ENCODE measurements at places on chromosomes 4 and X.

DNA sequence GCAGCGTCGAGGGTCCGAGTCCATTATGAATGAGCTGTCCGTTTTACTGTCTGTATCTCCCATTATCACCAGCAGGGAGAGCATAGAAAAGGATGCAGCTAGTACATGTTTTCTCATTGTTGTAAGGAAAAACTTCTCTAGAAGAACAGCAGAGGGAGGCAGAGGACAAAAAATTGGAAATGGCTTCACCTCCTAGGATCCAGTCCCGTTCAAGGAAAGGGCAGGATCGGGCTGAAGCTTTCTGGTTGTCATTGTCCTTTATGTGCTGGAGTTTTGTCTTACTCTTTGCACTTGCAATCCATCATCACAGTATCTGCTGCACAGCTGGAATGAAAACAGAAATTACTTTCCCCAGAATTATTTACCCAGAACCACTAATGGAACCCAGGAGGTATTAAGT, 14.7 kb downstream of the NDP start:
- DNase-seq: no peak

DNA sequence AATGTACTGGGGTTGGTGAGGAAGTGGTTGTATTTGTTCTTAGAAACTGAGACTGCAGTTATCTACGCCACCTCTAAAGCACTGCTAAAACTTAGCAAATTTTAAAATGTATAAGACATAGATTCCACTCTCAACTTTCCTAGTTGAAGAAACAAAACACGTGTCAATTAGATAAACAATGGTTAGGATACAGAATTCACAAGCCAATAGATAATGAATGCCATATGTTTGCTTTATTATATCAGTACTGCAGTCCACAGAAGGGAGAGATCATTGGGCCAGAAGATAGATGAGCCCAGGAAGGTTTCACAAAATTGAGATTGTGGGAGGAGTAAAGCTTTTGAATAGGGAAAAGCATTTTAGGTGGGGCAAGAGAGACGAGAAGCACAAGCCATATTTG, 14.3 kb downstream of the TMEM33 start:
- DNase-seq: no peak

GRCh38 chrX:24954732-24955131, 61.0 kb downstream of the ARX start:
- no peak for DNase-seq

GRCh38 chrX:154784149-154784995, 20.9 kb downstream of the MPP1 start:
- no peak for DNase-seq

- no peak for DNase-seq
Measured at GRCh38 chrX:22424919-22425318, 152.2 kb downstream of the CBLL2 start.

- DNase-seq: no peak
Measured at GRCh38 chr4:132587626-132588025, 561.5 kb upstream of the PCDH10 start.

- no peak for DNase-seq
Measured at GRCh38 chrX:9882669-9883446, 84.3 kb upstream of the CLDN34 start.

- no peak for DNase-seq
Measured at GRCh38 chrX:107485013-107485412, 35.6 kb downstream of the FRMPD3 start.

- DNase-seq: no peak
Measured at GRCh38 chr4:164212134-164212533, 541.8 kb upstream of the SMIM31 start.

- no peak for DNase-seq
Measured at GRCh38 chrX:46712764-46713163, 46.2 kb downstream of the SLC9A7 start.

GRCh38 chr4:98996056-98996764, 689 bp downstream of the METAP1 start:
- DNase-seq: peak; percentile 25

- no peak for DNase-seq
Measured at GRCh38 chr4:152810715-152811287, 31.0 kb downstream of the ARFIP1 start.

DNA sequence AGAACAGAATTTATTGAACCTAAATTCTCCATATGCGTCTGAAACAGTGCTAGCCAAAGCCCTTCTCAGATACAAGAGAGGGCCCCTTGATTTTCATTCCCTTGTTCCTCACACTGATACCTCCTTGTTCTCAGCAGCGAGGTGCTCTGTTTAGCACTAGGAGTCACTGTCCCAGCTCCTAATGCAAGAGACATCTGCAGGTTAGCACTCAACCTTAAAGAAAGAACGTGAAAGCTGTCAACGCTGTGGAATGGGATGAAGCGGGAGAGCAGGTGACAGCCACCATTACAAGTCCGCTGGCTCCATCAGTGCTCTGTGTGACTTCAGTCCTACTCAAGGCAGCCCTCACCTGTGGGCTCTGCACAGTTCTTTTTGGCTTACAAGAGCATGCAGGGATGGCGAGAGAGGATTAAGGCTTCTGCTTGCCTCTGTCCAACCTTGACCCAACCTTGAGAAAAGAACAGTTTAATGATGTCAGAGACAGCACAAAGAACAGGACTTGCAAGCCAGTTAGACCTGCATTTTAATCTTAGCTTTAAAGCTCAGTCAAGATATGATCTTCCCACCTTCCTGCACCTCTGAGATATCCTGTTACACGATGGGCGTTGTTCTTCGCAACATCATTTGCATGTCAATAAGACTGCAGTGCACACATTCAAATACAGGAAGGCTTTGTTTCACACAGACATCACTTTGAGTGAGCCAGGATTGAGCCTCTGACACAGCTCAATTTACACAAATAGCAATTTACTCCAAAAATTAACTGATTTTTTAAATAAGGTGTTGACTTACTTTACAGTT, 95.1 kb downstream of the ARSF start:
- no peak for DNase-seq

GRCh38 chr4:37236165-37236564, 8.4 kb upstream of the NWD2 start:
- DNase-seq: no peak

DNA sequence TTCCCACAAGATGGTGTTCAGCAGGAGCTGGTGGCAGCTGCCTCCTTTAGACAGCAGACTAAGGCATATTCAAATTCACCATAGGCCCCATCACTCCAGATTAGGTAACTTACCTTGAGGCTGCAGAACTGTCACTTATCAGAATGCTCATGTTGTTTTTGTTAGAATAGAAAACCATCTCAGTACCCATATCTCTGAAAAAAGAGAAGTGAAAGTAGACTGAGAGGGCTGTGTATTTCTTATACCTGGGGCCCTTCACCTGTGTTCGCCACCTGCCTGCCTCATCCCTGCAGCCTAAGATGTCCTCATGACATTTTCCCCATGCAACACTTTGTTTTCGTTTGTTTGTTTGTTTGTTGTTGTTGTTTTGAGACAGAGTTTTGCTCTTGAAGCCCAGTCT, 32.9 kb upstream of the SPRY1 start:
- DNase-seq: no peak

DNA sequence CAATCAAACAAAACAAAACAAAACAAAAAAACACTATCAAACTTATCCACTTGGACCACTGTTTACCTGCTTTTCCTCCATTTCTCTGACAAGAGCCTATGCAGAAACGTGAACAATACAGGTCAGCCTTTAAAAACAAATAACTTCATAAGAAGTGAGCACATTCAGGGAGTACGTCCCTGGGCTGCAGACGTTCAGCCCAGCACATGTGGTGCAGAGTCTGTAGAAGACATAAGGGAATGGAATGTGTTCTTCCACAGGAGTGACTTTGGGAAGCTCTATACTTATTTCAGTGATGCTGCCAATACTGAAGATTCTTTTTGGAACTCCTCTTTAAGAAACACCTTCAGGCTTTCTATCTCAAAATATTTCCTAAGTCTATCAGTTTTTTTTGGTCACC, 120.6 kb downstream of the SPRY1 start:
- DNase-seq: no peak

All from left renal cortex interstitium (tissue), 4 donors.